ENCODE measurements at places on chromosomes 2 and 18.

DNA sequence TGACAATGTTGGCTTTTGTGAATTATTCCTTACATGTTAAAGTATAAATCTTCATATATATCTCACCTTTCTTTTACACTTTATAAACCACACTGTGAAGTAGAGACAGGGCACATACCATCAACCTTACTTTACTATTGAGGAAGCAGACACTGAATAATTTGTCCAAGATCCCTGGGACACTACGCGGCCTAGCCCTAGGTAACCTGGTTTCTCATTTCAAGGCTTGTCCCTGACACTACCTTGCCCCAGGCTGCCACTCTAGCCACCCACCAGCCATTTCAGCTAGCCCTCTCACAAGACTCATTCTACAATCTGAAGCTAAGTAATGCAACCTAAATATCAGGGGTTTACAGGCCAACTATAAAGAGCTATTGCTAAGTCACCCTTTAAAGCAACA, 26.7 kb downstream of the CCDC93 start:
- no peak for DNase-seq

GRCh38 chr2:149568138-149568537, 19.4 kb downstream of the MMADHC start:
- no peak for DNase-seq

DNA sequence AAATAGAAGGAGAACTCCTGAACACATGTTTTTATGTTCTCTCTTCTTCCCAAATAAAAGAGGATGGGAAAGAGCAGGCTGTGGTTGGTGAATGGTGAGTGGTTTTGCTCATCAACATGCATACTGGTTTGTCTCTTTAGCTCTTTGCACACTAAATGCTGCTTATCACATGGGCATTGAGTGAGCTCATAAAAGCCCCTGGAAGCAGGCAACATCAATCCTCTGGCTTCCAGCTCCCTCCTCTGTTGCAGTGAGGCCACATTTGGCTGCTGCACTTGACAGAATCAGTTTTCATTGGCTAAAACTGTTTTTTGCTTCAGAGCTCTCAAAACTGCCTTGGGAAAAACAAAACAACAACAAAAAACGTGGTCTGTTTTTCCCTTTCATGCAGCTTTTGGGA, 1308.2 kb upstream of the NRXN1 start:
- no peak for DNase-seq

DNA sequence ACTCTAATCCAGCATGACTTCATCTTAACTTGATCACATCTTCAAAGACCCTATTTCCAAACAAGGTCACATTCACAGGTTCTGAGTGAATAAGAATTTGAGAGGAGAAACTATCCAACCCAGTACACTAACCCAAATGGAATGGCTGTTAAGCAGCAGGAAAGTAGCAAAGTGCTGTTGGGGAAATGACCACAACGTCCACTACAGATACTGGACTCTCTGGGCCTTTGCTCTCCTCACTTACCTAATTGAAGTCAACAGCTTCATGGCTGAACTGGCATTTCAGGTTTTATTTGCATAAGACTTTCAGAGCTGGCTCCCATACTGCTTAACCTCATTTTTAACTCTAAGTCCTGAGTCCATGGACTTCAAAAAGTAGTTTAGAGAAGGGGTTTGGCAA, 38.0 kb upstream of the ACVR2A start:
- DNase-seq, result no peak

DNA sequence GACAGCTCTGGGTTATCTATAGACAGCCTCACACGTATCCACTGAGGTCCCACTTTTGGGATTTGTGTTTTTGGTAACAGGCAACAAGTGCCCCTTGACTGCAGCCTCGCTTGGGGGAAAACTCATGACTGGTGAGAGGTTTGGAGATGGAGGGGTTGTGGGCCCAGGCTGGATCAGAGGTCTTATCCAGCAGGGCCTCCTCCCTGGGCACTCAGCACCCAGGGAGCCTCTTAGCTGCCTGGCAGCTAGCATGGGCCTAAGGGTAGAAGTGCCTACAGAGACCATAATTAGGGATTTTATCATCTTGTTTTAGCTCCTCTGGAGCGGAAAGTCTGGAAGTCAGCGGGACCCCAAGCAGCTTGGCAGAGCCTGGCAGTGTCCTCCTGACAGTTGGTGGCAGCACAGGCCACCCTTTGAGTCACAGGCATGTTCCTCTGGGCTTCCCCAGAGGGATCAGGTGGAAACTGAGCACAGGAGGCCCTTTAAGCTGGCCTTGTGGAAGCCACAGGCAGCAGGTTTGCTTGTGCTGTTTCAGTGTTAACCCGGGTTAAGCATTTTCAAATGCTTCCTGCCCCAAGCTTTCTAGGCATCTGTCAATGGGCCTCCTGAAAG, 143.1 kb downstream of the KCTD1 start:
- no peak for DNase-seq

GRCh38 chr2:30938196-30938595, 130.9 kb upstream of the CAPN13 start:
- no peak for DNase-seq

DNA sequence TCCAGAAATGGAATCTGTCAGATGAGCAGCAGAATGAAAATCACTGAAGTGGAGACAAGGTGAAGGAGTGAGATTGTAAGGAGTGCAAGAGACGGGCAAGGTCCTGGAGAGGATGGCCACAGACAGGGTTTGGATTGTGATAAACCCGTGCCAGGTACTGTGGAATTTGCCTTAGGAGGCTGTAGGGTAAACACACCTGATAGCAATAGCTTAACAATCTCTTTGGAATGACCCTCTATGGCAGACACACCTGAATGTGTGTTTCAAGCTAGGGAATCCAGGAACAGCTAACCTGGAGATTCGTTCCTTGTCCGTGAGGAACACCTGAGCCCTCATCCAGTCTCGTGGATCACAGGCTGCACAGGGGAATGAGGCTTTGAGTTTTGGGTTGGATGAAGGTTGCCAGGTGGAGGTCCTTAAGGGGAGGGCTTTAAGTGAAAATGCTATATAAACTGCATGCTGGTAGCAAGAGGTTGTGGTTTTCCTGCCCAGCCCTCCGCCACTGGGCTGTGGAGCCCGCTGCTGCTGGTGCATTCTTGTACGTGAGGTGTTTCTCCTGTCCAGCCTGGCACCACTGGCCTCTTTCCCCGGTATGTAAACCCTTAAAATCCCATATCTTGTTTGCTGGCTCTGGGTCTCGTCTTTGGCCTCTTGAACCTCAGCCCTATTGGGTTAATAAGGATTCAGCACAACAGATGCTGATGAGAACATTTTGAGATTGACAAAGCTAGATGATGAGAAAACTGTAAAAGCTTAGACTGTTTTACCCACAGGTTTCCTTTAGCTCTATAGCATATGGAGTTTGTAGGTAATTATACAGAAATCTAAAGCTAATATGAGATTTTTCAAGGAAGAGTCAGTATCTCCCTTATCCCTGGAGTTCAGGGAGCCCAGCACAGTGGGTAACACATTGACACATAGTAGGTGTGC, 117.9 kb downstream of the ARHGAP15 start:
- DNase-seq, result no peak

GRCh38 chr2:69499242-69499641, 62.0 kb upstream of the NFU1 start:
- no peak for DNase-seq

GRCh38 chr2:219323434-219323833, 9.1 kb downstream of the RESP18 start:
- DNase-seq, result no peak

DNA sequence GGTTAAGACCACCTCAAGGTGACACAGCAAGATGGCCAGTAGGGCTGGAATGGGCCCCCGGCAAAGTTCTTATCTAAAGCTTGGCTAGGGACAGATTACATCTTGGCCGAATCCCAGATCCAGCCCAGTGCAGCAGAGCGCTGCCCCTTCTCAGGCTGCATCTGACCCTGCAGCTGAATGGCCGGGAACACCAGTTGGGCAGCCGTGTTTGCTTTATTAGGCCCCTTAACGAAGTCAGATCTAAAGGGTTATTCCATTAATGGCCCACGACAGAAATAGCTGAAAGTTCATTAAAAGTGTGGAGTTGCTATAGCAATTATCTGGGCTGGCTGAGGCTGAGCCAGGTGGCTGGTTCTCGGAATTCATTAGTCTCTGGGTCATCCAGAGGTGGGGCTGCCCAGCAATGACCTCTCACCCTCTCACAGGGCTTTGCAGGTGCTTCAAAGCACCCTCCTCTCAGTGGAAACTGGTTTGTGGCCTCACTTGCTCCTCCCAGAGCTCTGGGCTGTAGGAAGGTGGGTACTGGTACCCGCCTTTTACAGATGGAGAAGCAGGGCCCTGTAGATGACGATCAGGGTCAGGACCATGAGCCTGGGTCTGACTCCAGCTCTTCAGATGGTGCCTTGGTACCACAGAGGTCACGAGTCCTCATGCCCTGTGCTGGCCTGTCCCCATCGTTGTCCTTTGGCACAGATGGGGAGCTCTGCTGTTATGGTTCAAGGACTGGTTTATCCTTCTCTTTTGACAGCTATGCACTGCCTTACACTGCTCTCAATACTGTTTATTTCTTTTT, 68.8 kb downstream of the EMX1 start:
- peak; percentile 69 for DNase-seq

GRCh38 chr2:173062801-173063200, 12.8 kb upstream of the MAP3K20 start:
- DNase-seq, result no peak

- peak; percentile 4 for DNase-seq
These were observed 238.8 kb downstream of the MBD5 start for GRCh38 chr2:148259674-148260073.

DNA sequence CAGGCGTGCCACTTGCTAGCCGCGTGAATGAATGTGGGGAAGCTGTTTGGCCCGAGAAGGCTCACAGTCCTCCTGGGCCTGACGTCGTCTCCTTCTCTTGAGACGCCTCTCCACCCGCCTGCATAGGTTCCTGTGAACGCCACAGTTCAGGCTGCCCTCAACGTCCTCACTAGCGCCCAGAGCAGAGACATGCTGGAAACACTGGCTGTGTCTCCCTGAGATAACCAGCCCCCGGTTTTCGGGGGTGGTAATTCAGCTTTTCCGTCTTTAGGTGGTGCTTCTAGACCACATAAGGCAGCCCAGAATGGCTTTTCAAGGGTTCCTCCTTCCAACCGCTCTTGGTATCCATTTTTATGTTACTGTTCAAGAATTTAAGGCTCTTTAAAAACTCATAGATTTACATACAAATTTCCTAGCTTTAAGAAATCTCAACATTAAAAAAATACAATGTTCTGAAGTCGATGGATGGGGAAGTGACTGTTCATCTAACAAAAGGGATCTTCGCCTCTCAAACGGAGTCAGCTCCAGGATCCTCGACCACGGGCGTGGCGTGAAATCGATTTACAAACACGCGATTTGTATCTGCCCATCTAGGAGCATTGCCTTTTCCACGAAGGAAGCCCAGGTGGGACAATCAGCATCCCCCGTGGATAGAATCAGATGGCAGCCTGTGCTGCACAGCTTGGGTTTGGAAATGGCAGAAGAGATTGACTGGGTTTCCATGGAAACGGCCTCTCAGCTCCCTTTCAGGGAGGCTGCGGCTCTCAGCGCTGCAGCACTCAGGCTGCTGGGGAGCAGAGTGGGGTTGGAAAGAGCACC, 110.6 kb upstream of the PXDN start:
- DNase-seq, result peak; percentile 84

- no peak for DNase-seq
These were observed 96.6 kb upstream of the CABLES1 start for GRCh38 chr18:23038712-23039111.

GRCh38 chr18:24817587-24818371, 357.3 kb downstream of the HRH4 start:
- no peak for DNase-seq

DNA sequence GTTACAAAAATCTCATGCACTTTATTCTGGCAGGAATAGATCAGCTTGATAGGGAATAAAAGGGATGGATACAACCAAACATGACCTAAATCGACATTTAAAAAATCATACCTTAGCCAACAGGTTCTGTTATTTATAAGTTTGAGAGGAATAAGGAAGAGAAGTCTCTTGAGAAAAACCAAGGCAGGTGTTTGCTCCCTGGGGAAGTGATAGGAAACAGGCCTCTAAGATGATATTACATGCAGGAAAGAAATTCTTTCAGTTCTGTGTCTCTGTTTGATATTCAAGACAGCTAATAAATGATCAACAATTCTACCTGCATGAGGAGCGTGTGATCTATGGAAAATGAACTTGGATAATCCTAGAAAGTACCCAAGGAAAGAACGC, 184.8 kb upstream of the ZEB2 start:
- no peak for DNase-seq

GRCh38 chr2:182047544-182047943, 61.9 kb downstream of the PPP1R1C start:
- no peak for DNase-seq

GRCh38 chr2:182893666-182894065, 27.2 kb upstream of the FRZB start:
- DNase-seq, result no peak

- DNase-seq, result no peak
These were observed 172.3 kb downstream of the CDH2 start for GRCh38 chr18:28004606-28005005.

- DNase-seq, result peak; percentile 0
These were observed 1321.6 kb upstream of the ACVR2A start for GRCh38 chr2:146523196-146523595.

- DNase-seq, result no peak
These were observed 81.1 kb upstream of the OTOF start for GRCh38 chr2:26559044-26559405.

GRCh38 chr2:196012314-196012713, 56.3 kb downstream of the DNAH7 start:
- no peak for DNase-seq

DNA sequence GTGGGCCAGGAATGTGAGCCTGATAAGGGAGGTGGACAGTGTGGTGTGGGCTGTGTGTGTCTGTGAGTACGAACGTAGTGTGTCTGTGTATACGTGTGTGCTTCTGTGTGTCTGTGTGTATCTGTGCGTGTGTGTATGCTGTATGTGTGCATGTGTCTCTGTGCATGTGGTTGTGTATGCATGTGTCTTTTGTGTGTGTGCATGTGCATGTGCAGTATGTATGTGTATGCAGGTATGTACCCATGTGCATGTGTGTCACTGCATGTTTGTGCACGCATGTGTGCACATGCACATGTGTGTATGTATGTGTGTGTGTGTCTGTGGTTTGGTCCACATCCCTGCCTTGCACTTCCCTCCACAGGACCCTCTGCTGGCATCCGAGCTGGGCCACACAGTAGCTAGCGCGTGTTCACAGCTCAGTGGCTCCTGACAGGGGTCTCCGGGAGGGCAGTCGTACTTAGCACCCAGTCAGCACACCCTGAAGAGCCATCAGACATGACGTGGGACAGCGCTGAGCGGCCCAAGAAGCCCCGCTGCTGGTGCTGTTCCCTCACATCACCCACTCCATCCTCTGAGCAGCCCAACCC, 114.3 kb downstream of the CELF4 start:
- DNase-seq, result no peak

GRCh38 chr2:166074430-166074829, 53.4 kb downstream of the SCN1A start:
- DNase-seq, result peak; percentile 44

DNA sequence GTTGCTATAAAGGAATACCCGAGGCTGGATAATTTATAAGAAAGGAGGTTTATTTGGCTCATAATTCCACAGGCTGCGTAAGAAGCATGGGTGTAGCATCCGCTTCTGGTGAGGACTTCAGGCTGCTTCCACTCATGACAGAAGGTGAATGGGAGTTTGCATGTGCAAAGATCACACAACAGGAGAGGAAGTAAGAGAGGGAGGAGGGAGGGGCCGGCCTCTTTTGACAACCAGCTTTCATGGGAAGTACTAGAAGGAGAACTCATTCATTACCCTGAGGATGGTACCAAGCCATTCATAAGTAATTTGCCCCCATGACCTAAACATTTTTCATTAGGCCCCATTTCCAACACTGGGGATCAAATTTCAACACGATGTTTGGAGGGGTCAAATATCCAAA, 386.8 kb upstream of the NETO1 start:
- DNase-seq, result no peak

GRCh38 chr18:32237049-32237448, 47.2 kb downstream of the MEP1B start:
- no peak for DNase-seq

GRCh38 chr2:85468704-85469349, 50.3 kb downstream of the SH2D6 start:
- peak; percentile 69 for DNase-seq

Measured in NCI-H146 (cell line).